A549 (cell line): ENCODE measurements at places on chromosomes 13 and 19. TPM values are rescaled to one million over a fixed set of nuclear protein-coding genes. Genes with fewer than 3 reads are reported as not detected.

DNA sequence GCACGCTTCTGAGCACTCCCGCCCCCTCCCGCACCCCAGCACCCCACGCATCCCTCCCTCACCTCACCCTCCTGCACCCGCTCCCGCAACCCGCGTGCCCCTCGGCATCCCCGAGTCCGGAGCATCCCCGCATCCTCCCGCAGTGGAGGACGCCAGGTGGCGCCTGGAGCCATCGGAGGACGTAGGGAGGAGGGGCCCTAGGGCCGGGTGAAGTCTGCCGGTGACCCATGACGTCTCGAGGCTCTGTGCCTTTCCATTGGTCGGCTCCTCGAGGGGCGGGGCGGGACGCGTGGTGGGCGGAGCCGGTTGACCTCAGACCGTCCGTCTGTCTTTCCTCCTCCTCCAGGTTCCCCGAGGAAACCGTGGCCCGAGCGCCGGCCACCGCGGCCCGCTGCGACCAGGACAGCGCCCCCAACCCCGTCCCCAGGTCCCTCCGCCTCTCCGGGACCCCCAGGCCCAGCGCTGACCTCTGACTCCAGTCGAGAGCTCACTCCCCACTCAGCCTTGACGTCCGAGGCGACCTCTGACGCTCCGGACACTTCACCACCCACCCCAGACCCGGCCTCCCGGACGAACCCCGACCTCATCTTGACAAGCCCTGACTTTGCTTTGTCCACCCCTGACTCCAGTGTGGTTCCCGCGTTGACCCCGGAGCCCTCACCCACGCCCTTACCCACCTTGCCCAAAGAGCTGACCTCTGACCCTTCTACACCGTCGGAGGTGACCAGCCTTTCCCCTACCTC, 19.9 kb downstream of the SBK2 start:
- DNase-seq, result peak; percentile 97

GRCh38 chr13:31248965-31249539, 49.3 kb downstream of the B3GLCT start:
- DNase-seq, result no peak

Gene TUBA3C
- polyA plus RNA-seq, result not detected in 3 replicates

Gene SIAH3
- not detected in 3 replicates for polyA plus RNA-seq
